ENCODE measurements at places on chromosomes 12 and 14.

DNA sequence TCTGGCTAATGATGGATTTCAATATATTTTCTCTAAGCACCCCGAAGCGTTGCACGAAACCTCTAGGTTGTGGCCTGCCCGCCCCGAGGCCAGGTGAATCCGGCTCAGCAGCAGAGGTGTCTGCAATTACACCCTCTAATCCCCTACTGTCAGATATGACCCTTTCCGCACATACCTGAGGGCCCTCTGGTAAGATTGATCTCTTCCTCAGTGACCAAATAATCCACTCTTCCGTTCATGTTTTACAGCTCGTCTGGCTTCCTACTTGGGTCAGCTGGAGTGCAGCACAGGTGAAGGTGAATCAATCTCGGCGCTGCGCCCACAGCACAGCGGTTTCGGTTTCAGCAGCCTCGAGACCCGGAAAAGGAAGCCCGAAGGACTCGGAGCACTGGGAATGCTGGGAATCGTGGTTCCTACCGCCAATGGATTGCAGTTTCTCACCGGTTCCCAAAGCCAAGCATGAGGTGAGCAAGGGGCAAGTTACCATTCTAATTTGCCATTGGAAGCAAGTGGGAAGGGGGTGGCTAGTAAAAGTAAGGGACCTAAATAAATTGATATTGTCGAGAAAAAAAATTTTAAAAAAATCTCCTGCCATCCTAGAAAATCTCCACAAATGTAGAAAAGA is at the start of gene SYNJ2BP:
SYNJ2BP (minus strand) TSS at position 366 of the 625 bp plus-strand sequence; CDS start at position 239, 127 bp downstream.
- DNase-seq, result peak; percentile 25

DNA sequence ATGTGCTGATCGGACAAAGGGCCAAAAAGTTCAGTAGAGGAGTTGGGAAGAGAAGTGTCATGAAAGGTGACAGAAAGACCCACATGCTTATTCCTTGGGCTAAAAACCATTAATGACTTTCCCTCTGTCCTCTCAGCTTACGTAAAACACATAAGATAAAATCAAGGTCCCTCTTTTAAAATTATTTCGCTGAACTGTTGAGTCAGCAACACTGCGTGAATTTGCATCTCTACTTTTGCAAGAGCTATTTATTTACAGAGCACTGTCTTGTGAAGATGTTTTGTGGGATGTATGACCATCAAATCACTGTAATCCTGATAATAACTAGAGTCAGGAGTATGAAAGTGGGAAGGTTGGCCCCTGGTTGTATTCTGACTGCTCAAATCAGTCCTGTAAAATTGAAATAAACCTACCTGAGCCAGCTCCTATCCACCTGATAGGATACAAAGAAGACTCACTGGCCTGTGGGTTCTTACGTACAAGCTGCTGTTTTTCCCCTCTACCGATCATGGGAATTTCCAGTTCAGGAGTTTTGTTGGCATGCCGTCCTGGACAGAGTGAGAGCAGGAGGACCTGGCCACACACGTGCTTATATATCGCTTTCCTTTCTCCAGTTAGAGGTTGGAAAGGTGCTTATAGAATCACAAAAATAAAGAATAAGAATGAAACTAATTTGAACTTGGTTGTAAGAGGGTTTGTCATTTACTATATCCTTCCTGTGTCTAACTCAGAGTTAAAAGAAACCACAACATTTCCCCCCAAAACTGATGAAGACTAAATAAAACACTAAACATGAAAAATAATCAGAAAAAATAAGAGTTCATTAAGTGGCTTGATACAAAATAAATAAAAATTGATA is 42.9 kb downstream of the IFNG-AS1 start:
- DNase-seq, result no peak

DNA sequence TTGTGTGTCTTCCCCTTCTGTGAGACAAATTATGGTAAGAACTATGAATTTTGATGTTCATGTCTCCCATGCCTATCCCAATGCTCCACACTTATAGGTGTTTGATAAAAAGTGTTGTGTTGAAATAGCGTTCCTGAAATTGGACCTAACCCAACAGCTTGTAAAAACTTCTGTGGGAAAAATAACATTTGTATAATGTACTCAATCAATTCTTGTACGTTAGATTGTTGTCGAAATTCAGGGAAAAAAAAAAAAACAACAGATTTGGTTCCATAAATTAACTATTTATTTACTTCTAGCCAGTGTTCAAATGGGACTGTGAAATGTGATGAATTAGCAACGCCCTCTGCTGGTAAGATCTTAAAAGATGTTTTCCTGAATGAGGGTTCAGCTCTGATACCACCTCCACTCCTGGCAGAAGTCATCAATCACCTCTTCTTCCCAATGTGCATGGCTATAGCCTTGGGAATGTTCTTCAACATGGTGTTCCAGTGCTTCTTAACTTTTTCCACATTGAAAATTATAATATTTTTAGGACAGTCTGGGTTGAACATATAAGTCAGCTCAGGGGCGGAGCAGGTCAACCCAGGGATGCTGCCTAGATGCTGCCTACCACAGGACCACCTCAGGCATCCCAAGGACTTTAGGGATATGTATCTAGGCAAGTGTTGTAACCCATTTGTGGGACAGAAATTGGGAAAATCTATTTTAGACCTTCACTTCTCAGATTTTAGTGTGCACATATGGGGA is 170.6 kb downstream of the OTOGL start:
- DNase-seq, result no peak

DNA sequence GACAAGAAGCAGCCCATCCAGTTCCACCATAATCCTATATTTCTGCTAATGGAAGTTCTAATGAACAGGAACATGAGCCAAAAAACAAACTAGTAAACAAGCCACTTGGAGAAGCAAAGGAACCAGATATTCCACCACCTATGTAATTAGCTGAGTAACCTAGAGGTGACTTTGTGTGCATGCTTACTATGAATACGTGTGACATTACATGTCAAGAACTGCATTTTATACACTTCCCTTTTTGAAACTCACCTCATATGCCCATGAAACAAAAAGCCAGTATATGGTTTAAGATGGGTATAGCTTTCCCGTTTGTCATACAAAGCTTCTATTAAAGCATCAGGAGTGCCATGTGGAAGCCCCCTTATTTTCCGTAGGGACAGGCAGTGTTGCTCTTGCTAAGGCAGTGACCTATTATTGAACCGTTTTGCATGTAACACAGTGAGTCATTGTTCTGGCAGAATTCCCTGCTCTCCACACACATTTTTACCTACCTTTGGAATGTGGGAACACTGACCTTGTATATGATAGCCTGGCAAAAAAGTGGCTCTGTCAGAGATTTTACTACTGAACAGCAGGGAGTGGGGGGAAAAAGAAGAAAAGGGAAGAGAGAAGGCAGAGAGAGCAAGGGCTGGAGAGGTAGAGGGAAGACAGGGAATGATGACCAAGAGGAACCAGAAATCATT is 34.8 kb upstream of the FRMD6 start:
- no peak for DNase-seq

- DNase-seq, result no peak
These were observed 161.3 kb downstream of the C12orf42 start for GRCh38 chr12:103334466-103334865.

GRCh38 chr14:44863271-44863670 is 98.5 kb downstream of the KLHL28 start:
- no peak for DNase-seq

- no peak for DNase-seq
These were observed 123.5 kb upstream of the FBXO33 start for GRCh38 chr14:39555749-39556148.

DNA sequence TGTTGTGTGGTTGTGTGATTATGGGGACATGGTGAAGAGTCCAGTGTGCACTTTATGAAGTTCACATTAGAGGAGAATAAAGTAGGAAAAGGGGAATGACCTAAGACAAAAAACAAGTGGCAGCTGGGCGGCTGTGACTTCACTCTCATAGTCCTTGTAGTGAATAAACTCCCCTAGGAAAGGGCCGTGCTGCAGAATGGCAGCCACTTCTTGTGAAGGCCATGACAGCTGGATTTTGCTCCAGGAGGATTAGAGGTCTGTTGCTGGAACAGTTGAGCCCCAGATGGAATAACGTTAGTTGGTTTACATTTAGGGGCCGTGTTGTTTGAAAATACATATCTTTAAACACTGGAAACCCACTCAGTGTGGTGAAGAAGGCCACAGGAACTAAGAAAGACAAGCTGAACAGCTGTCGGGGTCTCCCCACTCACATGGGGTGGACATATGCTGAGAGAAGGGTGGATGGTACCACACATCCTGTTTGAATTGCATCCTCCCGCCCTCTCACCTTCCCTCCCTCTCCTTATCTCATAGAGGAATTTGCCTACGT is 276.9 kb downstream of the CACNA1C start:
- DNase-seq, result no peak

DNA sequence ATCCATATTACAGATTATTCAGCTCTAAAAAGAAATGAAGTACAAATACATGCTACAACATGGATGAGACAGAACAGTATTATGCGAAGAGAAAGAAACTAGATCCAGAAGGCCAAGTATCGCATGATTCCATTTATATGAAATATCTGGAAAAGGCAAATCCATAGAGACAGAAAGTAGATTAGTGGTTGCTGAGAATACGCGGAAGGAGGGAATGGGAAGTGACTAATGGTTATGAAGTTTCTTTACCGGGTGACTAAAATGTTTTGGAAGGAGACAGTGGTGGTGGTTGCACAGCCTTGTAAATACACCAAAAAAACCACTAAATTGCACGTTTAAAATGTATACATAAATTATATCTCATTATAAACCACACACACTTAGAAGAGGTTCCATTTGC is 12.5 kb downstream of the PRDM4 start:
- DNase-seq, result no peak

- DNase-seq, result no peak
These were observed 17.2 kb downstream of the DPF3 start for GRCh38 chr14:72876710-72877063.

- no peak for DNase-seq
These were observed 4.5 kb downstream of the KRT77 start for GRCh38 chr12:52698651-52699340.

GRCh38 chr12:88559199-88559598 is 21.1 kb downstream of the KITLG start:
- DNase-seq, result no peak

DNA sequence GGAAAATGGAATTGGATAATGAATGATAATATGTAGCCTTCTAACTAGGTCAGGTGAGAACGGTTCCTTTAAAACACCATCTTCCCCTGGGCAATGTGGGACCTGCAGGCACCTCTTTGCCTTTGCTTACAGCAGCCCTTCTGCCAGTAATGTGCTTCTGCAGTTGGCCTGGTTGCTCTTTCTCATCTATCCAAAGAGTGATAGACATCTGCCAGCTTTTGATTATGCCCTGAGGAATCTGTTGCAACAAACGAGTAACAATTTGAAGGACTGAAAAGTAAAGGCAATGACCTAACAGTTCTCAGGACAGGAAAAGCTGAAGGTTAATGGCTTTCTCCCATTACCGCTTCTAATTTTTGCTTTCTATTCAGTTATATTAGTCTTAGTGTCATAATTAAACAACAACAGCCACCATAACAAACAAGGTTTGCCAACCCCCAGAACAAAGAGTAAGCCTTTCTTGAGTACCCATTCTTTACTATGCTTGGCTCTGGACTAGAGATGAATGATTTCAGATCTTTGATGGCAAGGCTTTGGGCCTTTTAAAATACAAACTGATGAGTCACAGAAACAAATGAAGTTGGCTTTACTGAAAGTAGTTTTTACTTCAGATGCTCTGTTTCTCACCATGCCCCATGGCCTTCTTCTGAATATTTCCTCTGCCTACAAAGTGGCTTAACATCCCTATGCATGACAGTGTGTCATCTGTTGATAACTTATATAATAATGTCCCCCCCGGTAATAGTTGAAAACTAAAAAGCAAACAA is 76.1 kb upstream of the KRR1 start:
- DNase-seq, result no peak

DNA sequence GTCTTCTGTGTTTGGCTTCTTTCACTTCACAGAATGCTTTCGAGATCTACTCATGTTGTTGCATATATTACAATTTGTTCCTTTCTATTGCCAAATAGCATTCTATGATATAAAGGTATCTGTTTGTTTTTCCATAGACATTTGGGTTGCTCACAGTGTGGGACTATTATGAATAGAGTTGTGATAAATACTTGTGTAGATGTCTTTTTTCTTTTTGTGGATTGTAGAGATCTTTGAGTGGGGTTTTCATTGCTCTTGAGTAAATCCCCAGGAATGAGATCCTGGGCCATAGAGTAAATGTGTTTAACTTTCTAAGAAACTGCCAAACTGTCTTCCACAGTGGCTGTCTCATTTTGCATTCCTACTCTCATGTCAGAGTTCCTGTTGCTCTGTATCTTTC is 24.9 kb upstream of the CEBPE start:
- no peak for DNase-seq

DNA sequence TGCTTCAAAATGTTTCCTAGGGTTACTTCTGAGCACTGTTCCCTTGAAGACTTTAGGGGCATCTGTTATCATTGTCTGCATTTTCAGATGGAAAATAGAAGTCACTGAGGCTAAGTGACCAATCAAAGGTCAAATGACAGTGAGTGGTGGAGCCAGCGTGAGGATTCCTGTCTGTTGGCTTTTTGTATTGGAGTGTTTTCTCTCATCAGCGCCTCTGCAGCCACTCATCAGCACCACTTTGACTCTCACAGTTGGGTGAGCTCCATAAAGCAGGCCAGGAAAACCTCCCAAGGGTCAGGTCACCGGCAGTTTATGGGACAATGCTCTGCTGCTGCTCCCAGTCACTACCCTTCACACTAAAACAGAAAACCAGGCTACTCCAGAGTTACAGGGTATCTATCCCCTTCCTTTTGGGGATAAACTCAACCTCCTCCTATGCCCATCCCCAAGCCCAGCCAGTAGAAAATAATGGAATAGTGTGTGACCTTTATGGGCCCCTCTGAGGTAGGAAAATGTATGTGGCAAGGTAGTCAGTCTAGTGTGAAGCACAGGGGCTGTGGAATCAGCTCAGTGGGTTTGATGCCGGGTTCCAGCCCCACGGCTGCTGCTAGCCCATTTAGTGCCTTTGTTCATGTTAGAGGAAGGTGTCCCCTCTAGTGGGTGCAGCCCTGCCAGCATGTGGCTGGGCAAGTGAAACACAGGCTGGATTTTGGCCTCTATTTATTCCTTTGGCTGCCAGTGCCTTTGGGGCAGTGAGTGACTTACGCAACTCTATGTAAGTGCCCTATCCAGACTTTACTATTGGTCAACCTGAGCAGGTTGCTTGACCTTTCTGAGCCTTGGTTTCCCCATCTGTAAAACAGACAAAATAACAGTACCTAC is 133.8 kb upstream of the CPM start:
- DNase-seq, result no peak

DNA sequence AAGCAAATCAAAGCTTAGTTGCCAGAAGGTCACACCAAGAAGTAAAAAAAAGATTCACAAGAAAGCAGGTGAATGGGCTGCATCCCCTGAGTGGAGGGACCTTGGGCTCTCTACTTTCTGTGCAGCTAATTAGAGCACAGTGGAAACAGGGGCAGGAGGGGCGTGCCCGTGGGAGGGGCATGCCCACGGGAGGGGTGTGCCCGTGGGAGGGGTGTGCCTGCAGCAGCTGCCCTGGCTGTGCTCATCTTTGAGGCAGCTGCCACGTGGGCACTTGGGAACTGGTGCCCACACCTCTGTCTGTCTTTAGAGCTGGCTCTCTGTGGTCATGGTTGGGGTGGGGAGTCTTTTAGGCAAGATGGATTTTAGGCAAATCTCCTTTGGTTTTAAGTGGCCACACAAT is 60.0 kb downstream of the EML1 start:
- DNase-seq, result peak; percentile 2

Measured in stimulated activated CD4-positive, alpha-beta T cell treated with anti-CD3 and anti-CD28 coated beads, TNF-alpha, amount 100 ng/mL, for 48 hours (primary cell).